Activated CD4-positive, alpha-beta T cell treated with anti-CD3 and anti-CD28 coated beads, Interleukin-2, amount 50 U/mL, for 16 hours (primary cell): ENCODE measurements at places on chromosomes 12 and 14.

- no peak for DNase-seq
These were observed 127.0 kb downstream of the SCAF11 start for GRCh38 chr12:45863332-45863731.

DNA sequence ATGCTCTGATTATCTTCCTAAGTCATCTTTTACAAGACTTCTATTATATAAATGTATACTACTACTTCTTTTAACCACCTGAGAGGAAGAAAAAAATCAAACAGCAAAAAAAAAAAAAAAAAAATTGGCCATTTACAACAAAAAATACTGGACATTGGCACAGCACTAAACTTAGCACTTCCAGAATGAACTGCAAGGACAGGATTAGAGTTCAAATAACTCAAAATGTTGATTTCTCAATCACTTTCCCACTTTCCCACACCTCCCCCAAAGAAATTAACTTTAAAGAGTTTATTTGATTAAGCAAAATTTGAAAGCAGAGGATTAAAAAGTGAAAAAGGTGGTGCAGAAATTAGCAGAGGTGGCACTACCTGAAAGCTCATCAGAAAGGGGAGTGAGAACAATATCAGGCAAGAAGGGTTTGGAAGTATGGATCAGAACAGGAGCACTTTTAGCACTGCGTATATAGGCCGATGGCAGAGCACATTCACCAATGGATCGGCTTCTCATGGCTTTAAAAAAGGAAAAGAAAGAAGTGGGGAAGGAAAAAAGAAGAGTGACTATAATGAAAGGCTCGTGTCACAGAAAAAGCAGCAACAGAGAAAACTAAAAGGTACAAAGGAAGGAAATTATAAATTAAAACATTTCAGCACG lies 109.2 kb downstream of the RALGAPA1 start:
- no peak for DNase-seq

DNA sequence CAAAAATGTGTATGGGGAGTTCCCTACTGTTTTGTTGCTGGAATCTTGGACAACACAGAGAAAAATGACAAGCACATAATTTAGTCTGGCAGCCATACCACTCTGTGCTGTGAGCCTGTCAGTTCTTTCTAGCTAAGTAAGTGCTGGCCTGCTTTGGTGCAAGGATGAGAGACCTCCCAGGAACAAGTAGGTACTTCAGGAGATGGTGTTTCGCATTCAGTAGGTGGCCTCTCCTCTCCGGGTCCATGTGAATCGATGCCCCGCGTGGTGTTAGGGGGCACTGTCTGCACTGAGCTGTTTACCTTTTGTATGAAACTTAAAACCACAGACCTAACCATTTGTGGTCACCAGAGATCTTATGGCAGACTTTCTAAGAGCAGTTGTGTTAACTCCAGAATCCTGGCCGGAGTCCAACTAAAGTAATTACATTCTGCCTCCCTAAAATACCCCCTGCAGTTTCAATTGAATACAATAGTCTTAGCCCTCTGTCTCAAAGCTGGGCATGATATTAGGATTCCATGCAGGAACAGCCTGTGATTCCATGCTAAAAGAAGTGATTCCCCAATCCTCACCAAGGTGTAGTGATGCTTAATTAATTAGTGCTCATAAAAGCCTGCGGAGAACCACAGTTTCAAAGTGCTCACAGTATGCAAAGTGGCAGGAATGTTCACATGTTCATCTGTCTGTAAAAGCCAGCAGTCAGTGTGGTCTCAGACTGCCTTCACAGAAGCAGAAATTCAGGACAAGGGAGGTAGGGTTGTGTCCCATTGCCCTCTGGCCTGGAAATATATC lies 64.2 kb downstream of the LLPH start:
- peak; percentile 3 for DNase-seq

- no peak for DNase-seq
These were observed 128.8 kb downstream of the ADGRD1 start for GRCh38 chr12:131082290-131083194.

DNA sequence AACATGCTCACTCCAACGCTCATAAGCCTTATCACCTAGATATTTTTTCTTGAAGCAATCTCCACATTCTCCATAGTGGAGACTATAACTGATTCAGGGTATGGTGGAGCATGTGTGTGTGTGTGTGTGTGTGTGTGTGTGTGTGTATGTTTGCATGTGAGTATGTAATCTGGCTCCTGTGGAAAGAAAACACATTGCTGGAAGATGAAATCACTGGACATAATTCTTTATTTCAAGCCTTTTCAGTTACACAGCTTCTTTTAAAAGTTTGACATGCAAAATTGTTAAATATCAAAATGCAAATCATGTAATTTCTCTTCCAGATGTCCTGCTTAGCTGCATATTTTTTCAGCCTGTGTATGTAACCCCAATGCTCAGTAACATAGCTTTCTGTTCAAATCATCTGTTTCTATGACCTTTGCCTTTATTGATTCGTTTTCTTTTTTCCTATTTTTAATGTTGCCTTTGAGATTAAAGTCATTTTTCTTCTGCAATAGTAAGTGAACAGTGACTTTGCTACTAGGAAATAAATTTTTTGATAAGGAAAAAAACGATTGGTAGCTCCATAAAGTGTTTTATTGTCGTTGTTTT lies 80.5 kb upstream of the BTG1 start:
- no peak for DNase-seq

DNA sequence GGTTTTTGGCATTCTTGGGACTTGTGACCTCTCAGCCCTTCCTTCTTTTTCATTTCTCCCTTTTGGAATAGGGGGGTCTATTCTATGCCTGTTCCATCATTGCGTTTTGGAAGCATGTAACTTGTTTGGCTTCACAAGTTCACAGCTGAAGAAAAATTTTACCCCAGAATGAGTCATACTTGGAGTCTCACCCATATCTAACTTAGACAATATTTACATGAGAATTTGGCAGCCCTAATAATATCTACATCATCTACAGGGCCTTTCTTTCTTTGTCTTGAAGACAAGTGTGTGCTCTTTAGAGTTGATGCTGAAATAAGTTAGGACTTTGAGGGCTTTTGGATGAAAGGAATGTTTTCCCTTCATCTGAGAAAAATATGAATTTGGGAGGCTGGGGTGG lies 1312.9 kb upstream of the FLRT2 start:
- DNase-seq = no peak

- no peak for DNase-seq
These were observed 39.4 kb downstream of the MAP1LC3B2 start for GRCh38 chr12:116598311-116599284.

DNA sequence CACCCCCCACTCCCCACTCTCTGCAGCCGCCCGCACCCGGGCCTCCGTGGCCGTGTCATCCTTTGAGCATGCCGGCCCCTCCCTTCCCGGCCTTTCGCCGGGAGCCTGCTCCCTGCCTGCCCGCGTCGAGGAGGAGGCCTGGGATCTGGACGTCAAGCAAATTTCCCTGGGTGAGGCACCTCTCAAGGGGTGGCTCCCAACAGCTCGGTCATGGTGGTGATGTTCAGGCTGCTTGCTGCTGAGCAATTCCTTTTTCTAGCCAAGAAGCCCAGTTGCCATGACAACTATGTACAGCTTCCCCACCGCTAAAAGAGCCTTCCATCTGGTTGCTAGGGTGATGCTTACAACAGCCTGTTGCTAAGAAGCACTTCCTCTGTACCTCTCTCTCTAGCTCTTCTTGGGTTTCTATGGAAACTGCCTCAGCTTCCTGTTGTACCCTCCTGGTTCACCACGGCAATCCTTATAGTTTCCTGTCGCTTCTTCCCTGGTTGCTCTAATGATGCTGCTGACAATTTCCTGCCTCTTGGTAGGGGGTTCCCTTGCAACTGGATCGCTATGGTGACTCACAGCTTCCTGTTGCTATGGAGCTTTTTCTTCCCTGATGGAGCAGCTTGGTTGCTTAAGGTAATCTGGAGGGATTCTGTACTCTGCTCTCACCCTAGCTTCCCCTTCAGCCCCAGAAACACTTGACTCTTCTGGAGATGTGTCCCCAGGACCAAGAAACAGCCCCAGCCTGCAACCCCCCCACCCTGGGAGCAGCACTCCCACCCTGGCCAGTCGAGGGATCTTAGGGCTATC lies 11.0 kb downstream of the ZNF219 start:
- peak; percentile 79 for DNase-seq

DNA sequence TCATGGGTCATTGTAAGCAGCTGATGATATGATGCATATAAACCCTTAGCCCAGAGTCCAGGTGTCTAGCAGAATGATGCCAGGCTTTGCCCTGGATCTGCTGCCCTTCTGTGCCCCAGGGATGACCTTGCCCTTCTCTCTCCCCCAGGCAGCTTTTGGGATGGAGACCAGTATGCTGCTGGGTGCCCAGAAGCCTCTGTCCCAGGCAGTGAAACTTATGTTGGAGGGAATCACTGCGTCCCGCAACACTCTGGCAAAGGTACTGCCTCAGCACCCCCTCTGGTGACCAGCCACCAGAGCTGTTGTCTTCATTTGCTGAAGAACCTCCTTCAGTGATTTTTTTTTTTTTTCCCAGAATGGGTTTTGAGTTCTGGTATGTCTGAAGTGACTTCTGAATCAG lies 23.3 kb downstream of the CYP46A1 start:
- no peak for DNase-seq

DNA sequence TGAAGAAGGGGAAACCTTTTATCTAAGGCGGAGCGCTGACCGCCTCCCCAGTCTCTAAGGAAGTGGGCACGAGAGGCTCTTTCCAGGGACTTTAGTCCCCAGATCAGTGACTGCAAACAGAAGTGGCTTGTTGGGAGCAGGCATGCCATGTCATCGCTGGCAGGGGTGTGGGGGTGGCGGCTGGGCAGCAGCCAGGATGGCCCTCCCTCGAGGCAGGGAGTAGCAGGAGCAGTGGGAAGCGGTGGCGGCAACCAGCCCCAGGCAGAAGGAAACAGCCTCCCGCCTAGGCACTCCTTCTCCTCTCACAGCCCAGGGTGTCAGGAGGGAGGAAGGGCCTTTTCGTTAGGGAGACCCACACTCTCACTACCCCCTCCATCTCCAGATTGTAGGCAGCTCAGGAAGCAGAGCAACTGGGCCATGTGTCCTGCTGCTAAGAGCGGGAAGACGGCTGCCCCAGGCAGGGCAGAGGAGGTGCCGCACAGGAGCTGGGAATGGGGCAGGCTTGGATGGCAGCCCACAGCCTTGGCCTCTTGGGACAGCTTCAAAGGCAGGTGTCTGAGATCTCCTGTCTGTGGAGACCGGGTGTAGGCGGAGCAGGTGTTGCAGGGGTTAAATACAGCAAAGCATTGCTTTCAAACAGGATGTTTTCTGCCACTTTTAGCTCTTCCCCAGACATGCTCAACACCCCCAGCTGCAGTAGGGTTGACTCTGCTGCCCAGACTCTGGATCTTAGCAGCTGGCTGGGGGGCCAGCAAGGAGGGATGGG lies 21.8 kb downstream of the VDR start:
- peak; percentile 51 for DNase-seq
